ENCODE measurements at places on chromosomes 16 and 17.
A peak's percentile ranks its signal among the peaks of the same experiment; 100 is the strongest.

GRCh38 chr17:14359163-14360020, 58.5 kb downstream of the HS3ST3B1 start:
- no peak for DNase-seq

- no peak for DNase-seq
Observed at GRCh38 chr16:17555176-17555575, 84.4 kb upstream of the XYLT1 start.

DNA sequence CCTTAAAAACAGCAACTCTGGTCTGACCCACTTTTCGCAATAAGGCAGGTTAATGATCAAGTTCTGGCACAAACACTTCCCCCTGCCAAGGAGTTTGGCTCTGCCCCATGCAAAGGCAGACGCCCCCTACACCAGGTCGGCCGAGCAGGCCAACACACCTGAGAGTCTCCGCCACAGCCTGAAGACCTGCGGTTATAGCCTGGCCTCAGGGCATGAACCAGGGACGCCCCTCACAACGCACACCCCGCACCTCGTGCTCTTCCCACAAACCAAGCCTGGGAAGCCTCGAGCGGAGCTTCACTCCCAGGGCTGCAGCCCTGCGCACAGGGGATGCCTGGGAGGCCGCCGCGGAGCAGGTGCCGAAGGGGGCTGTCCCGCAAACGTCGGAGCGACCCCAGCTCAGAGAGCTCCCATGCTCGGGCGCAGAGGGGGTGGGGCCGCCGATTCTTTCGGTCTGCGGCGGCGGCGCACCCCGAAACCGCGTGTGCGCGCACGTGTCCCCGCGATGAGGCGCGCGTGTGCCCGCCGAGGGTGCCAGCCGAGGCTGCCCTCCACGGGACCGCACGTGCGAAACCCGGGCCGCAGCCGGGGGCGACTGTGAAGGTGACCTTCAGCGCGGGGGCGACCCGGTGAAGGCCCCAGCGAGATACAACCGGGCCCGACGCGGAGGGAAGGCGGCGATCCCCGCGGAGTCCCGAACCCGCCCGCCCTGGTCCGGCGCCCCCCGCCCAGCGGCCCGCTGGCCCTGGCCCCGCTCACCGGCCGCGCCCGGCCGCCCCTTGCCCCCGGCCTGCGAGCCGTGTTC, 559 bp downstream of the CLUH start:
- DNase-seq, result no peak

DNA sequence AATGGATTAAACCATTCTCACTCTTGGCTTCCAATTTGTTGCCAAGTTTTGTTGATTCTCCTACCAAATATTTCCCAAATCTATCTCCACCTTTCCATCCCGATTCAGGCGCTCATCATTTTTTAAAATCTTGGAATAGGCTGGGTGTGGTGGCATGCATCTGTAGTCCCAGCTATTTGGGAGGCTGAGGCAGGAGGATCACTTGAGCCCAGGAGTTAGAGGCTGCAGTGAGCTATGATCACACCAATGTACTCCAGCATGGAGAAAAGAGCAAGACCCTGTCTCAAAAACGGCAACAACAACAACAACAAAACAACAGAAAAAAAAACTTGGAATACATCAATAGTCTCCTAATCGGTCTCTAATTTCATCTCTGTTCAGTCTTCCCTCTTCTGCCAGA, 902 bp upstream of the NKIRAS2 start:
- DNase-seq, result no peak

GRCh38 chr16:73025151-73025855, 22.6 kb downstream of the ZFHX3 start:
- no peak for DNase-seq

GRCh38 chr17:45791935-45792334, 7.8 kb downstream of the CRHR1 start:
- DNase-seq, result no peak

GRCh38 chr16:79887541-79888540, 287.3 kb upstream of the MAF start:
- DNase-seq, result no peak

DNA sequence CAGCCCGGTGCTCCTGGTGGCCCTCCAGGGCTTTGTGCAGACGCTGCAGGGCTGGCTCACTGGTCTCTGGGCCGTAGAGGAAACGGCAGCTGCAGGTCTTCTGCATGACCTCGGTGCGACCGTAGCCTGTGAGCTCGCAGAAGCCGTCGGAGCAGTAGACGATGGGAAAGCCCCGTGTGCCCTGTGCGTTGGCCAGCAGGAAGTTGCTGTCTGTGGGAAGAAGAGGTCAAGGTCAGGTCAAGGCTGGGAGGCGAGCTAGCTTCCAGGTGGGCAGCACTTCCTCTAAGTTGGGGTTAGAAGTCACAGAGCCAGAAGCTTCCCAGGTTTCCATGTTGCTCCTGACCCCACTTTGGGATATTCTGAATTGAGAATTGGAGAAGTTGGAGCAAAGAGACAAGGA, 2.1 kb downstream of the KCNH4 start:
- DNase-seq, result no peak

GRCh38 chr16:24471561-24472350, 67.6 kb upstream of the RBBP6 start:
- no peak for DNase-seq

DNA sequence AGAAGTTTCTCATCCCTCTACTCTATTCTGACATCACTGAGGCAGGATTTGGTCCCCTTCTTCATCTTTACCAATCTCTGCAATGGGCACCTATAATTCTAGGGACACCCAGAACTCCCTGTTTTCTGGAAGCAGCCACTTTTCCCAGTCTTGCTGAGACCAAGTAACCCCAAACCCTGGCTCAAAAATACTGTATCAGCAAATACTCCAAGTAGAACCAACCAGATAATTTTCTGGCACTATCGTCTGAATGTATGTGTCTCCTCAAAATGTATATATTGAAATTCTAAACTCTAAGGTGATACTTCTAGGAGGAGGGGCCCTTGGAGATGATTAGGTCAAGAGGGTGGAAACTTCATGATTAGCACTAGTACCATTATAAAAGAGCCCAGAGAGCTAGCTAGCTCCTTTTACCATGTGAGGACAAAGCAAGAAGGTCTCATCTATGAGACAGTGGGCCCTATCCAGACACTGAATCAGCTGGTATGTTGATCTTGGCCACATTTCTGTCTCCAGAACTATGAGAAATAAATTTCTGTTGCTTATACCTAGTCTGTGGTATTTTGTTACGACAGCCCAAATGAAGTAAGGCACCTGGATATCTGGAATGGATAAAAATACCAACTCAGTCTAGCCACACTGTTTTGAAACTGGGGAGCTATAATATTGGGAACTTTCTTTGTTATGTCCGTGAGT, 464.4 kb downstream of the CDH11 start:
- no peak for DNase-seq

DNA sequence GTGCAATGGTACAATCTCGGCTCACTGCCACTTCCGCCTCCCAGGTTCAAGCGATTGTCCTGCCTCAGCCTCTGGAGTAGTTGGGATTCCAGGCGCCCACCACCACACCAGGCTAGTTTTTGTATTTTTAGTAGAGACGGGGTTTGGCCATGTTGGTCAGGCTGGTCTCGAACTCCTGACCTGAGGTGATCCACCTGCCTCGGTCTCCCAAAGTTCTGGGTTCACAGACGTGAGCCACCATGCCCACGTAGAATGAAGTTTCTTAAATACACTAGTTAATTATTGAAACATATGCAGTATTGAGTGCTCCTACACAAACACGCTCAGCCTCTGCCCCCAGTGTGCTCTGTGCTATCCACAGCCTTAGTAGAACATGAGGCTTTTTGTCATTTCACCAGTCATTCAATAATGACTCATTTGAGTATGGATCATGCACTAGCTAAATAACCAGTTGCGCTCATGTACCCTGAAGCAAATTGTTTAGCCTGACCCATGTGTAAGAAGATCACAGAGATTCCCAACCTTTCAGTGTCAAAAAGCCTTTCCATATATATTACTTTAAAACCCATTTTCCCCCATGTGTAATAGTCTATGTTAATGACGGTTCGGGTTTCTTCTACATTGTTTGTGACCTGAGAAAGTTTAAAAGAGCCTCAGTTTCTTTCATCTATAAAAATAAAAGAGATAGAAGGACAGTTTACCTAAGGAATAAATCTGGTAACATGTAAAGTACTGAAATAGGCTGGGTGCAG, 49.7 kb downstream of the TUBD1 start:
- DNase-seq, result no peak

DNA sequence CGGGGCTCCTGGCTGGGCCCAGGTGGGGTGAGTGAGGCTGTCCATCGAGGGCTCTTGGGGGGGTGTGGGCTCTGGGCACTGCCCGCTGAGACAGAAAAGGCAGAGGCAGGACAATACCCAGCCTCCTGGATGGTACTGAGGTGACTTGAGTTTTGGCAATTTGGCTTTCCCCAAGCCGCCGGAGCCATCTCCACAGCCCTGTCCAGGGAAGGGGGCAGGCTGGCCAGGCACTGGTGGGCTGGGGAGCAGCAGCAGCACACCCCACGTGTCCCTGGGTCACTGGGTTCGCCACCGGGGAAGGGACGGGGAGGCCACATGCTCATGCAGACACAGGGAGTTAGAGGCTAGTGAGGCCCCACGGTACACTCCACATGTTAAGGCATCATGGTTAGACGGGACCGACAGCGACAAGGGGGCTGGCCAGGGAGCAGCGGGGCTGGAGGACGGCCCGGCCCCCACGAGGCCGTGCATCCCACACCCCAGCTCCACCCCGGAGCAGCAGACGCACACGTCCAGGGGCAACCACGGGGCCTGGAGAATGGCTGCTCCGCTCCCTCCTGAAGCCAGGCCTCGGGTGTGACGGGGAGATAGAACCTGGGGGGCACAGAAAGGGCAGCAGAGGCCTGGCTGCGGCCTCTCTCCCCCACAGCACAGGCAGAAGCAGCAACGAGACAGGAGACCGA, 3.0 kb downstream of the ARHGDIA start:
- peak; percentile 88 for DNase-seq

All from vagina (tissue), 2 donors.